ENCODE measurements at places on chromosomes 3 and 15.

DNA sequence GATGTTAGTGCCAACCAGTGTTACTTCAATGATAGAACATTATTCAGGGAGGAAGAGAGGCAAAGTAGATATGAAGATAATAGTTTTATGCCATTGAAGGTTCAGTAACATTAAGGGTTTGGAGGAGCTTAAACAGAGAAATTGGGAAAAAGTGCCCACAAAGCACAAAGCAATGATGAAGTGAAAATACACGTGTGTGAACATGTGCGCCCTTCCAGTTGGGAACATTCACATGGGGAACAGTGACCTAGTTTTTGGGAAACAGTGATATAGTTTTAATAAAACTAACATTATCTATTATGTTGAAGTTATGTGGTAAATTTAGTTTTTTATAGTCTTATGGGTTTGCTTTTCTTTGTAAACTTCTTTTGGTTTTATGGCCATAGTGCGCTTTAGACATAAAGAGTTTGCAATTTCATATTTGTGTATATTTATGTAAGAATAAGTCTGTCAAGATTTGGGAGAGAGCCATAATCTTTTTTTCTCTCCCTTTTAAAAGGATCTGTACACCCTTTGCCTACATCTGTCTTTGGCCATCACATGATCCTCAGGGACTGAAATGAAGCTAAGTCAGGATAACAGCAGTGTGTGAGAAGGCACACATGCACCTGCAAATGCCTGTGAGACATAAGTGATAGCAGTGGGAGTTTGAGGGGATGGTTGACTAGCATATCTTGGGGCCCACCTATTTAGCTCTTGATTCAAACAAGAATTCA, 450.3 kb upstream of the THRB start:
- no peak for DNase-seq

DNA sequence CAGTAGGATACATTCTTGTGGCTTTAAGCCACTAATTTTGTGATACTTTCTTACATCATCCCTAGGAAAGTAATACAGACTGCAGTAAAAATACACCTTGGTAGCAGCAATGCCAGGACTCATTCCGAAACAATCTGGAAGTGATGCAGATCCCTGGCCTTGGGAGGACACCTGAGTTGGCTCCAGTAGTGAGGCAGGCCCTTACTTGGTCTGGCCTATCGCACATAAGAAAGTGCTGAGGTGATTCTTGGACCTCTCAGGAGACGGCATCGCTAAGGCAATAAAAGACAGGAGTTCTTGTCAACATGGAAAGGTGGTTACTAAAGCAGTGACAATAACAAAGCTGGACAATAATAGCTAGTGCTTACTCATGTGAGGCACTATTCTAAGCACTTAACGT, 126.5 kb downstream of the SUCNR1 start:
- DNase-seq: no peak

DNA sequence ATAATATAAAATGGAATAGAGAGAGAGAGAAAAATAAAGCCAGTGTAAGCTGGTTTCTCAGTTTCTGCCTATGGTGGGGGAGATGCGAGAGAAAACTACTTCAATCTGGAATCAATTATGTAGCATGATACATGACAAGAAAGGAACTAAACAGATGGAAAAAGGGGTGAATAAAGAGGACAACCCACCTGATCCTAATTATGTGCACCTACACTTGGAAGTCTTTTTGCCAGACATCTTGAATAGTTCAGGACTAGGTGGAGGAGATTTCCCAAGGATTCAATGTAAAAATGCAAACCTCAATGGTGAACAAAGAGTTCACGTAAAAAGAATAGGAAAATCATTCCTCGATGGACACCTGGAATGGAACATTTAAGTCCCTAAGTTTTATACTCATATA, 524.4 kb upstream of the RGMA start:
- DNase-seq: no peak

GRCh38 chr15:99594916-99595315, 29.1 kb downstream of the MEF2A start:
- DNase-seq: no peak

GRCh38 chr3:44555723-44556122, 730 bp downstream of the ZKSCAN7 start:
- no peak for DNase-seq

DNA sequence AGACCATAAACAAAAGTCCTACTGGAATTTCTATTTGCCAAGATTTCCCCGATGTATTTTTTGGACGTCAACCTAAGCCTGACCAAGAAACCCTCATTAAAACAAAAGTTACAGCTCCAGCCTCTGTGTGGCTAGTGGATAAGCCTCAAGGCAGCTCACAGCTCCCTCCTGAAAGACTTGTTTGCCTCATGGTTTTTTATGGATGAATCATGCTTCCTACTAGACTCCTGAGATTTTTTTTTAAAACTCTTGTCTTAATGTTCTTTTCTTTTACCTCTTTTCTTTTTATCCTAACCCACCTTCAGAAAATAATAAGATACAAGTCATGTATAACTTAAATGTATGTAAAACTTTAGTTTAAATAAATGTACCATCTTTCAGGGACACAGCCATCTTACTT, 52.4 kb downstream of the SUCNR1 start:
- DNase-seq: no peak

DNA sequence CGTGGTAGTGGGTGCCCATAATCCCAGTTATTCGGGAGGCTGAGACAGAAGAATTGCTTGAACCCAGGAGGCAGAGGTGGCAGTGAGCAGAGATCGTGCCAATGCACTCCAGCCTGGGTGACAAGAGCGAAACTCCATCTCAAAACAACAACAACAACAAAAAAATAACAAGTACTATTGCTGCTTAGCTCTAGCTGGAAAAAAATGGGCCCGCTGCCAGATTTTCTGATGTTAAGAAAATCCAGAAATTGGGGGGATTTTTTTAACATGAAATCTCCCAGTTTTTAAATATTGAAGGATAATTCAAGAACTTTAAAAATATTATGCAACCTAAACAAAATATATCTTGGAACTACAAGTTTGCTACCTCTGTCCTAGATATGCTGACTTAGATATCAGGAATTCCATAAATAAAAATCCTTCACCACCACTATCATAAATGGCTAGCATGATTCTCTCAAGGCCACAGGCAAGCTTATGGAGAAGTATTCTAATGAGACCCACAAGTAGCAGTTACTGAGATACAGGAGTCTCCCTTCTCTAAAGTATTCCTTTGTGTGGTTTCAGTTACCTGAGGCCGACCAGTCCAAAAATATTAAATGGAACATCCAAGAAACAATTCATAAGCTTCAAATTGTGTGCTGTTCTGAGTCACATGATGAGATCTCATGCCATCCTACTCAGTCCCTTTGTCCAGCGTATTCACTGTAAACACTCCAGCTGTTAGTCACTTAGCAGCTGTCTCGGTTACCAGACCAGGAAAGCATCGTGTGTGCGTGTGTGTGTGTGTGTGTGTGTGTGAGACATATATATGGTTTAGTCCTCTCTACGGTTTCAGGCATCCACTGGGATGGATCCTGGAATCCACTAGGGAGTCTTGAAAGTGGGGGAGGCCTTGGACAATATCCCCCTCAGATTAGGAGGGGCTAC, 277.2 kb downstream of the TBL1XR1 start:
- no peak for DNase-seq

- DNase-seq: no peak
Measured at GRCh38 chr3:148044151-148044550, 635.0 kb downstream of the ZIC1 start.

- DNase-seq: no peak
Measured at GRCh38 chr3:96354742-96355141, 459.7 kb upstream of the EPHA6 start.

DNA sequence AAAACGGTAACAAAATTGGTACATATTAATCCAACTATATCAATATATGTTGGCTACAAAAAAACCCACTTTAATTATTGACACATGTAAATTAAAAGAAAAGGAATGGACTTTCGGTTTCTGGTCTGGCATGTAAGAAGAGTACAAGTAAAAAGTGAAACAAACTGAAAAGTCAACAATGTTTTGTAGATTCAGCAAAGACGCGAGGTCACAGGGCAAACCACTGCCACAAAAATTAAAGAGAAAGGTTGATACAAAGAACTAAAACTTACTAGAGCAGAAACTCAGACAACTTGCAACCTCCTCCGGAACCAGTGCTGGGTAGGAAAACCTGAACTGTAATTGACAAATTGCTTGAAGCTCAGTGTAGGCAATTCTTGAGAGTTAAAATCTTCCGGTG, 110.6 kb upstream of the ARPP21 start:
- no peak for DNase-seq

- DNase-seq: no peak
Measured at GRCh38 chr3:151096716-151097115, 11.3 kb downstream of the MED12L start.

DNA sequence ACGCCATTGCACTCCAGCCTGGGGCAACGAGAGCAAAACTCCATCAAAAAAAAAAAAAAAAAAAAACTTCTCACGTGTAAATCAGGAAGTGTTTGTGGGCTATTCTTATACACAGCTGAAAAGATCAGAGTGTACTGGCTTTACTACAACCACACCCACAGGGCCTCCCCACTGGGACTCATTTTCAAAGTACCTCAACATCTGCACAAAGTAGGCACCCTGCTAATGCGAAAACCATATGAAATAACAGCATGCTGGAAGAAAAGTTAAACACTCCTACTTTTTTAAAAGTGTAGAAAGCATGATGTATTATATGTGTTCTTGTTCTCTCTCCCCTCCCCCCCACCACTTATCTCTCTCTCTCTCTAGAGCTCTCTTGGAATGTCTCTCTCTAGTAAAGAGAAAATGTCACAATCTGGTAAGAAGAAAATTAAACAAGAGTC, 11.1 kb downstream of the UACA start:
- peak; percentile 27 for DNase-seq

DNA sequence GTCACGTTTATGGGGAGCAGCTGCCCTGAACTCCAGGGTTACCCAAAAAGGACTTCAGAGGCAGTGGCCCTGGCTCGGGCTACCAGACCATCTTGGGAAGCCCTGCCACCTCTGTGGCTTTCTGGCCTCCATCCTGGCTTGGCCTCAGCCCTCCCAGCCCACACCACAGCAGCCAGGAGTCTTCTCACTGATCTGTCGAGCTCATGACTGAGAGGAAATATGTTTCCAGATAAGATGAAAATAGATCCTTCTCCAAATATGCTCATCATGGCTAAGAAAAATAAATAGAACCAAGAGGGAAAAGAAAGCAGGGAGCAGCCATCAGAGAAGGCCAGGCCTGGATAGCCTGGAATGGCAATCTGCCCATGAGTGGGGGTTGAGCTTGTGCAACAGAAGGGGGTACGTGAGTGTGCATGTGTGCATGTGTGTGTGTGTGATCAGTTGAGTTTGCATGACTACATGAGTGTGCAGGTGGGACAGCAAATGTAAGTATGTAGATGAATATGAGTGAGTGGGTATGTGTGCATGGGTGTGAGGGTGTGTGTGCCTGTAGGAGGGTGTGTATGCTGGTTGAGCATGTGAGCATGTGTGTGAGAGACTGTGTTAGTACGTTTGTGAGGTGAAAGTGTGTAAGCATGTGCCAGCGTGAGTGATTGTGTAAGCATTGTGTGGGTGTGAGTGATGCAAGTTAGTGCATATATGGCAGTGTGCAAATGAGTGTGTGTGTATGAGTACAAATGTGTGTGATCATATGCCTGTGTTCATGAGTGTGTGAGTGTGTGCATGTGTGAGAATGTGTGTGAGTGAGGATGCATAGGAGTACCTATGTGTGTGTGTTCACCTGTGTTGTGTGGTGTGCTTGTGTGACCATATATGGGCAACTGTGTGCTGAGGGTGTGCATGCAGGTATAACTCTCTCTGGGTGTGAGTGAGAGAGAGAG, 9.9 kb upstream of the RFT1 start:
- no peak for DNase-seq

GRCh38 chr3:110494728-110495127, 576.9 kb upstream of the NECTIN3 start:
- no peak for DNase-seq

DNA sequence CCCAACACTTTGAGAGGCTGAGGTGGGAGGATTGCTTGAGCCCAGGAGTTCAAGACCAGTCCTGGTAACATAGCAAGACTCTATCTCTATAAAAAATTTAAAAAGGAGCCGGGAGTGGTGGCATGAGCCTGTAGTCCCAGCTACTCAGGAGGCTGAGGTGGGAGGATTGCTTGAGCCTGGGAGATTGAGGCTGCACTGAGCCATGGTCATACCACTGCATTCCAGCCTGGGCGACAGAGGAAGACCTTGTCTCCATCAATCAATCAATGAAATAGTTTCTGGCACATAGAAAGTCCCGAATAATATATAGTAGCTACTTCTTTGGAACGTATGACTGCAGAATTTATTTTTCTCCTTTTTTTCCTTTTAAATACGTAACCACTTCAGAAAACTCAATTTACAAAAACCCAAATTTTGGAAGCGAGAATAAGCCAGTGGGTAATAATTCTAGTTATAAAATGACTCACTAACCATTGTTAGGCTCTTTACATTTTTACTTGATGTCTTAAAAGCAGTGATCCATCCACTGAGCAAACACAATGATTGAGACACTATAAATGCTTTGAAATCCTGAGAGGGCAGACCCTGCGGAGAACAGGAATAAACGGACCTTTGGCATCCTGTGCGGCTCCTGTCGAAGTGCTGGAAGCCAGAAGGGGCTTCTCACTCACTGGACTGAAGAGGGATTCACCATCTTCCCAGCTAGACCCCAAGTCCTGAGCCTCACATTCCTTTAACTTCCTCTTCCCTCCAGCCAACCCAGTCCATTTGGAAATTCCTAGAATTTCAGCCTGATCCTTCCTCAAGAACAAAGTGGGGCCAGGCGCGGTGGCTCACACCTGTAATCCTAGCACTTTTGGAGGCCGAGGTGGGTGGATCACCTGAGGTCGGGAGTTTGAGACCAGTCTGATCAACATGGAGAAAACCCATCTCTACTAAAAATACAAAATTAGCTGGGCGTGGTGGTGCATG, 68.4 kb upstream of the MFGE8 start:
- no peak for DNase-seq

DNA sequence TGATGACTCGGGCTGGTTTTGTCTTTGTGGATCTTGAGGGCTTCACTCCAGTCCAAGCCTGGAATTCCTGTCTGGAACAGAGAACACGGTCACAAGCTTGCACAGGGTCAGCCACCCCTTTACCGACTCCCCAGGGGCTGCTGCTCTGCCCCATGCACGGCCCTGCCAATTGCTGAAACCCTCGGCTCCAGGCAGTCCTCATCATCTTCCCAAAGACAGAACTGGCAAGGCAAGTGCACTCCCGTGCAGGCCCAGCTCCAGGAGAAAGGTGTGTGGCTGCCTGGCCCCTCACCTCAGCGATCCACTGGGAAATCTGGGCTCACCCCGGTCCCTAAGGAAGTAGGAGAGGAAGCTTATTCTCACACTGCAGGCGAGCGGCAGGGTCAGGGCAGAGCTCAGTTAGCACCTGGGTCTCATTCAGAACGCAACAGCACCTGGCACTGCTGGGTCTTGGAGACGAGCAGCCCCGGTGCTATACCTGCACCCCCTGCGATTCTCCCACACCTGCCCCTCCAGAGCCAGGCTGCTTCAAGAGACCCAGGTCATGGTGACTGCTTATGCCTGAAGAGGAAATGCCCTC, 7.2 kb downstream of the MAP6D1 start:
- DNase-seq: no peak

DNA sequence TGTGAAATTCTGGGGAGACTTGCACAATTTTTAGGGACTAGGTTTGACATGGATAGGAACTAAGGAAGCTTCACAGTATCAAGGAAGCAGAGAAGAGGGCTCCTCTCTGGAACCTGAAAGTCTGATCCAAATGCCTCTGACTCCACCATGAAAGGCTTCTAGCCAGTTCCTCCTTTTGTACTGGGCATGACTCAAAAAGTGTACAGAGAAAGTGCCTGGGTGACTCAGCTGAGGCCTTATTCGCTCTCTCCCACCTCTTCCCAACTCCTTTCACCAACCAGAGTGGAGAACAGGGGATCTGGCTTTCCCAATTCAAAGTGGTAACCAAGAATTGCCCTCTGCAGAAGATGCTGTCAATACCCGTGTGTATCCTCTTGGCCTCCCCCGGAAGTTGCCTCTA, 342.9 kb upstream of the PROK2 start:
- no peak for DNase-seq
